Endothelial cell of umbilical vein (primary cell): ENCODE measurements at places on chromosomes 2 and 18.
A peak's percentile ranks its signal among the peaks of the same experiment; 100 is the strongest.

DNA sequence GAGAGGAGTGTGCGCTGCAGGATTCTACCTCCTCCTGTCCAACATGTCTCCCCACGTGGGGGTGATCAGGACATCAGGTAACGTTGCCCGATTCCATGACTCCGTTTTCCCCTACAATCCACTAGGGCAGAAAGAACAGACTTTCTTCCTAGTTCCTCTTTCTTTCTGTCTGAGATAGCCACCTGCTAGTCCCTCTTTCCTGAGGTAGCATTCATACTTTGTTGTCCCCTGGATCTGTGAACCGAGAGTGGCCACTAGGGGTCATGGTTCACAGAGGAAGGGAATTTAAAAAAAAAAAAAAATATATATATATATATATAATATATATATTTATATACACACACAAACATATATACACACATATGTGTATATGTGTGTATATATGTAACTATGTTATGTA lies 210.0 kb upstream of the ZNF521 start:
- DNase-seq = peak; percentile 15
- H3K4me1 ChIP-seq = peaks cover 7% of the 10 kb centered on the region

DNA sequence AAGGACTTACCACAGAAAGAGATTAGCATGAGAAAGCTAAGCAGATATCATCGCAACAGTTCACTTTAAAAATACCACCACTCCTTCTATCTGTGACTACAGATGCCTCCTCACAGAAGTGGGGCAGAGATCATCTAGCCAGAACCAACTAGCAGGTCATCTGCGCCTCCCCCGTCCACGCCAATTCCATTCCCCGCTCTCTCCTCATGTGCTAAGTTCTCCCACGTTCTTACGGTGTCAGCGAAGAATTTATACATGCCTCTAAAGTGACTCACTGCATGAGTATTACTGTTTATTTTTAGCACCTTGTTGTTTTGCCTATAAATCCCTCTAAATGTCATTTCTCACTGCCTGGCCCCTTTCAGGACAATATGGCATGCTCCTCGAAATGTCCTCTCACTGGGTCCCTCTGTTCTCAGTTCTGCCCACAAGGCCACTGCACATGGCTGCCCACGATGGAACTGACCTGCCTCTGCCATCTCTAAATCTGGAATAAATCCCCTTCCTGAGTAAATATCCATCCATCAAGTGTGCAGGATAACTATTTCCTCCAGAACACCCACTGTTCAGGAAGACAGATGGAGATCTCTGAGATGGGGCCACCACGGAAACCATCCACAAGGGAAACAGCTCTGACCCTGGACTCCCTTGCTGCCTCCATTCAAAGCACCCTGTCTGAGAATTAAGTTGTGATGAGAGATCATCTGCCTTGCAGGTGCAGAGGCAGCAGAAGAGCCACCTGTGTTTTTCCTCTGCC lies 137.7 kb downstream of the IRS1 start:
- peaks cover 11% of the 10 kb centered on the region for H3K27me3 ChIP-seq
- H3K36me3 ChIP-seq = no peaks in the 10 kb centered on the region
- no peak overlapping the region for H3K27ac ChIP-seq
- no peaks in the 10 kb centered on the region for H3K4me1 ChIP-seq

GRCh38 chr2:42937171-42937875 lies 144.9 kb upstream of the HAAO start:
- H3K36me3 ChIP-seq = no peaks in the 10 kb centered on the region
- H3K27ac ChIP-seq = no peak overlapping the region
- DNase-seq = no peak
- peaks cover 3% of the 10 kb centered on the region for H3K4me1 ChIP-seq
- H3K27me3 ChIP-seq = no peaks in the 10 kb centered on the region

DNA sequence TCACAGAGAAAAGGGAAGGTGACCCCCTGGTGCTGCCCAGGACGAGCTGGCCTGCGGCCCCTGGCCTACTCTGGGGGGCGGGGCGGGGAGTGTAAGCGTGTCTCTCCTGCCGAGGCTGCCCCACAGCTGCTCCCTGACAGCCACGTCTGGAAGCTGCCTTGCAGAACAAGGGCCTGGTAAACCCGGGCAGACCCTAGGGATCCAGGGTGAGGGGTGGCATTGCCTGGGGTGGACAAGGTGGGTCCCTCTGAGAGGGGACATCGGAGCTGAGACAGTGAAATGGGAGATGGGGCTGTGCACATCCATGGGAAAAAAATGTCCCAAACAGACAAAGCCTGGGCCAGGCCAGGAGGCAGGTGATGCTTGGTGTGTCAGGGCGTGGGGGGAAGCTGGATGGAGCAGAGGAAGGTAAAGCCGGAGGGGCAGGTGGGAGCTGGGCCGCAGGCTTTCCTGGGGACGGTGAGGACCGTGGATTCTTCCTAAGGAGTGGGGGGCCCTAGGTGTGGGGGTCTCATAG lies 66.0 kb upstream of the HDAC4 start:
- H3K4me1 ChIP-seq = no peaks in the 10 kb centered on the region
- no peak overlapping the region for H3K4me3 ChIP-seq
- no peak overlapping the region for H3K27ac ChIP-seq
- no peak for DNase-seq
